ENCODE measurements at places on chromosomes 2 and 18.
A peak's percentile ranks its signal among the peaks of the same experiment; 100 is the strongest.

- no peak for DNase-seq
Observed at GRCh38 chr2:238099714-238100048, 459 bp upstream of the ESPNL start.

DNA sequence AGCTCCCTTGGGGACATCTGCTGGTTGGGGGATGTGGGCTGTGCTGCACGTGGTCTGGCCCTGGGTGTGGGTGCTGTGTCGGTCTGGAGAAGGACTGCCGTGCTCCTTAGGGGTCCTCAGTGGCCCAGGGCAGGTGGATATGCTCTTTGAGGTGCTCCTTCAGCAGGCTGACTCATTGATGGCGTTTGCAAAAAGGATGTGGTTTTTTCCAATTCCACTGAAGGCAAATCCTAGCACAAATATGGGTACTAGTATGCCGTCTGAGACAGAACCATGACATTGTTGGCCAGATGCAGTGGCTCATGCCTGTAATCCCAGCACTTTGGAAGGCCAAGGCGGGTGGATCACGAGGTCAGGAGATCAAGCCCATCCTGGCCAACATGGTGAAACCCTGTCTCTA lies 3.3 kb downstream of the PPP1R7 start:
- no peak for DNase-seq

GRCh38 chr2:190380962-190381412 lies 27.2 kb upstream of the MFSD6 start:
- DNase-seq = no peak

- no peak for DNase-seq
Observed at GRCh38 chr2:121690095-121690494, 40.8 kb upstream of the CLASP1 start.

DNA sequence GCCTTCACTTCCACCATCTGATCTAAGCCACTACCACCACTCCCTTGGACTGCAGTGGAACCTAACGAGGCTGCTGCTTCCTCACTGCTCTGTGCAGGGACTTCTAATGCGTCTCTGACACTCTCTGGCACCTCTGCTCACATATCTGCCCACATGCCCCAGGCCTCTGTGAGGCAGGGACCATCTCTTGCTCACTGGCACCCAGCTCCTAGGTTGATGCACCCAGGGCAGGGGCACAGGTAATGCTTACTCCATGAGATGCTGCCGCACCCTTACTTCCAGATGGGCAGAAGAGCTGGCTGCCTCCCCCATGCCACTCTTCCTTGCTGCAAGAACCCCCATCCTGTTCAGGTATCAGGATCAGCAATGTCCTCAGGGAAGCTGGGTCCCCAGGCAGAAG lies 294.0 kb upstream of the HS6ST1 start:
- no peak for DNase-seq

DNA sequence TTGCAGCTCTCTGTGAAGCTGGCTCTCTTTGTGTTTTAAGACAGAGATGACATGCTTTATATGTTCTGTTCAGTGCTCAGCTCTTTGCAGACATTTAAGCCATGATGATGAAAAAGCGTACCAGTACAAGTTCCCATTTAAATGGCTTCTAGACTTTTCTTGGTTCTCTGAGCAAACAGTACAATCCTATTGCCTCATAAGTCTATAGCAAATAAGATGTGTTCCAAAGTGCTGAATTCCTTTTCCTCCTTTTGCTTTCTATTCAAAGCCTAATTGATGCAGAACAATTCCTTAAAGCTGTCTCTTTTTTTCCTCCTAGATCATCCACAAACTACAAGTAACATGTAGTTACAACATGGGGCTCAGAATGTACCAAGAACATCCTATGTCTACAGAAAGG lies 168.8 kb upstream of the SPATS2L start:
- no peak for DNase-seq

GRCh38 chr2:131032393-131032836 lies 60.8 kb downstream of the FAM168B start:
- no peak for DNase-seq

GRCh38 chr2:215479121-215479520 lies 43.3 kb upstream of the FN1 start:
- DNase-seq = no peak

- DNase-seq = no peak
Observed at GRCh38 chr2:178844269-178844668, 37.0 kb upstream of the TTN start.

DNA sequence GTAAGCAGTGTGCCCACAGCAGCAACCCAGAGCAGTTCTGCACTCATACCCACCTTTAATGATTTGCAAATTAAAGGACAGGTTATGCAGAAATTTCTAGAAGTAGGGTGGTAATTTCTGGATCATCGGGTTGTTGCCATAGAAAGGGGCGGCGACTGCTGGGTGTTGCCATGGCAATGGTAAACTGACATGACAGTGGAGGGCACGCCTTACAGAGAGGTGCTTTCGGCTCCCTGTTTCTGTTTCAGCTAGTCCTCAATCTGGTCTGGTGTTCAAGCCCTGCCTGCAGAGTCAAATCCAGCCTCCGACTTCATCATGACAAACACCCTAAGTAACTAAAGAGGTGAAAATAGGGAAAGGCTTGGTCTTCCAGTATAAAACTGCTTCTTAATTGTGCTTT lies 667.7 kb downstream of the SOCS6 start:
- DNase-seq = no peak

- no peak for DNase-seq
Observed at GRCh38 chr18:62737241-62737873, 22.0 kb downstream of the PHLPP1 start.

- DNase-seq = peak; percentile 36
Observed at GRCh38 chr2:40488101-40488601, 36.3 kb upstream of the SLC8A1 start.

- peak; percentile 89 for DNase-seq
Observed at GRCh38 chr2:219644801-219645480, 17.5 kb downstream of the SLC4A3 start.

DNA sequence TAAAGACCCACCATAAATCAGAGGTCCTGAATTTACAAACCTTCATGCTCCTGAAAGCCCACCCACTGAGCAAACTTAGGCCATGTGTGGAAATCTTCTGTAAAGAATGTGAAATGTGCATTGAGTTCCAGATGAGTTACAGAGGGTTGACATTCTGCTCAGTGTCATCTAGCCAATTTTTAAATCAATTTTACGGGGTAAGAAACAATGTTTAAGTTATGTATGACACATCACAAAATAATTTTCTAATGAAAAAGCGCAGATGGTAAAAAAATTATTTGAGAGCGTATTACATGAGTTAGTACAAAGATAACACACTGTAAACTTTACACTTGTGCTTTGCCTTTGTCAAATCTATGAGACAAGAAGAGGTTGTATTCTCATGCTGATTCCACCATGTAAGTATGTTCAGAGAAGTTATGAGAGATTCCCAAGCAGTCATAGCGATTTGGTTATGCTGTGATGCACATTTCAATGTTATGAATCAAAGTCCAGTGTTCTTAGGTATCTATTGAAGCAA lies 446.3 kb downstream of the ADCYAP1 start:
- peak; percentile 43 for DNase-seq

GRCh38 chr2:232611559-232612218 lies 21.7 kb upstream of the EFHD1 start:
- peak; percentile 52 for DNase-seq

DNA sequence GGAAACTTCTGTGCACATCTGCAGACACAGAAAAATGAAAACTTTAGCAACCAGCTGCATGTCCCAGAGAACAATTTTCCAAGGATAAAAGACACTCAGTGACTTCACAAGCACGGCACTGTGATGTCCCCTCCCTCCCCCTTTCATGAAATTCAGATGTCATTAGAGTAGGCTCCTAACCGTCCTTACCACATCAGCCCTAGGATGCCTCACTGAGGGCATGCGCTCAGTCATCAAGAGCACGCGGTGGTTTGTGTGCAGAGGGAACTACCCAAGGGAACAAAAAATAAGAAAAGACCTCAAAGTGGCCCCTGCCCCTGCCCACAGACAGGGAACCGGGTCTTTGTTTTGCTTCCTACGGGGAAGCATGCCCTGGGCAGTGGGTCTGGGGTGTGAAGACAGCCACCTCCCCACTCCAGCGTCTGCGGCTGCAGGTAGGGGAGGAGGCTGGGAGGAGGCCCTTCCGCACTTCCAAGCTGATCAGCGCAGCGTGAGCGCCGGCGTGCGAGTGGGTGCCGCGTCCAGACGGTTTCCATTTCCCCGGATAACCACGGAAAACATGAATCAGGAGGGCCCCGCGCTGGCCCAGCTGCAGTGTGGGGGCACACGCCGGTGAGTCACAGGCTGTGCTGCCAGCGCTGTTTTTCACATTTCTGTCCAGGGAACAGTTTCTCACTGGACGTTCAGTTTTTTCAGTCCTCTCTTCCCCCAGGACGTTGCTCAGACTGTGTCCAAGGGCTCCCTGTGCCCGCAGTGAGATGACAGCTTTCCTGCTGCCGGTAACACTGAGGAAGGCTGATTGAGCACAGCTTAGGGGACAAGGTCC lies 70.6 kb downstream of the COPS8 start:
- DNase-seq = peak; percentile 26

- no peak for DNase-seq
Observed at GRCh38 chr2:170038734-170039133, 139.2 kb upstream of the MYO3B start.

GRCh38 chr18:13165636-13166423 lies 52.7 kb upstream of the LDLRAD4 start:
- peak; percentile 20 for DNase-seq

DNA sequence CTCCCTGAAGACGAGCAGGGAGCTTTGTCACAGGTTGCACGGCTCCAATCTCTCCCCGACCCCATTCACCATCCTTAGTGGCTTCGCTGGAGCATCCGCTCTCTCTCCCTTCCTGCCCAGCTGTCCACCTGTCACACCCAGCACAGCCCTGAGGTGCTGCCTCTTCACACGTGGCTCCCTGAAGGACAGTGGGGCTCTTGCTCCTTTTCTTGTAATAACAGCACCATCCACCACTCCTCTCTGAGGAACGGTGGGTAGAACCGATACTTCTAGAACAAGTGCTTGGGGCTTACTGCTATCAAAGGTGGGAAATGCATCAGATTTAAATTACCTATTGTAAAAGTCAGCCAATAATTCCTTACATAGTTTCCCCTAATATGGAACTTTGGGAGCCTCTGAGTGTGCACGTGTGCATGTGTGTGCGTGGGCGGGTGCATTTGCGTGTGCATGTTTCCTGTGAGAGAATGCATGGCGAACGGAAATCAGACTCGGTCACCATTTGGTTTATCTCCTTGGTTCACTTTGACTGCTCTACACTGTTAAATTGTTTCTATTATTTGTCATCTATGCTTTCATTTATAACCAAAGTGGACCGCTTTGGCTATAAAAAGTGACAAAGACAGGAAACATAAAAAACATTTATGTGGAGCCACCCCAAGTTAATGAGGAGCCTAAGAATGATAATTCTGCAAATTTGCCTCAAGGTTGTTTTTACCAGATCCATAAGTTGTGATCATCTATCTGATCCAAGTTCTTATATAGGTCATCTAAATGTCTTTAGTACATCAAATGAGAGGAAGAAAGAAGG lies 39.1 kb downstream of the KLHL29 start:
- DNase-seq = no peak

- peak; percentile 33 for DNase-seq
Observed at GRCh38 chr2:11850082-11850481, 103.7 kb downstream of the LPIN1 start.

DNA sequence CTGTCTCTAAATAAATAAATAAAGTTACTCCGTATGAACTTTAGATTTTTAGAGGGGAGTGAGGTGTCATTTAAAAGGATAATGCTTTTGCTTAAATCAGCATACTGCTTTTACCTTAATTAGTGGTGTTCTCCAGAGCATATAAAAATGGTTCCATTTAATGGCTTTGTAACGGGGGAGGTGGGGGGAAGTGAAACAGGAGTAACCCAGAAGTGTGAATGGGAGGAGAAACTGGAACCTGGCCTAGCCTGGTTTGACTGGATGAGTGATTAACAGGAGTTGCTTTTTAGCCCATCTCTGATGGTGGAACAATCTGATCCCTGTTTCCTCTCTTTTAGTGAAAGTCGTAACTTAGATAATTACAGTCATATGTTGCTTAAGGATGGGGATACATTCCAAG lies 1.6 kb downstream of the CNDP2 start:
- DNase-seq = no peak

DNA sequence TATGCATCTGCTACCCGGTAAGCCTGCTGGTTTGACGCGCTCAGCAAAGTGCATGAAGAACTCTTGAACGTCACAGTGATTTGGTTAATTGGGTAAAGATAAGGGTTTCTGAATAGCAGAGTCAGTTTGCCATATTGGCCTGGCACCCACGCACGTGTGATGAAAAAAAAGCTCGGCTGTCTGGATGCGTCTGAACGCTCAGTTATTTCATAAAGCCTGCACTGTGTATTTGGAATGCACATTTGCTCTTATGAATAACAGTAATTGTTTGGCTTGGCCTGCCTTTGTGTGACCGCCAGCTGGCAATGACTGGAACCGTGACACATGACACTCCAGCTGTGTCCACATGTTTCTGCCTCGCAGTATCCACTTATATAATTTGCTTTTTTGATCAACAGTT lies 129.2 kb upstream of the MEIS1 start:
- peak; percentile 97 for DNase-seq

DNA sequence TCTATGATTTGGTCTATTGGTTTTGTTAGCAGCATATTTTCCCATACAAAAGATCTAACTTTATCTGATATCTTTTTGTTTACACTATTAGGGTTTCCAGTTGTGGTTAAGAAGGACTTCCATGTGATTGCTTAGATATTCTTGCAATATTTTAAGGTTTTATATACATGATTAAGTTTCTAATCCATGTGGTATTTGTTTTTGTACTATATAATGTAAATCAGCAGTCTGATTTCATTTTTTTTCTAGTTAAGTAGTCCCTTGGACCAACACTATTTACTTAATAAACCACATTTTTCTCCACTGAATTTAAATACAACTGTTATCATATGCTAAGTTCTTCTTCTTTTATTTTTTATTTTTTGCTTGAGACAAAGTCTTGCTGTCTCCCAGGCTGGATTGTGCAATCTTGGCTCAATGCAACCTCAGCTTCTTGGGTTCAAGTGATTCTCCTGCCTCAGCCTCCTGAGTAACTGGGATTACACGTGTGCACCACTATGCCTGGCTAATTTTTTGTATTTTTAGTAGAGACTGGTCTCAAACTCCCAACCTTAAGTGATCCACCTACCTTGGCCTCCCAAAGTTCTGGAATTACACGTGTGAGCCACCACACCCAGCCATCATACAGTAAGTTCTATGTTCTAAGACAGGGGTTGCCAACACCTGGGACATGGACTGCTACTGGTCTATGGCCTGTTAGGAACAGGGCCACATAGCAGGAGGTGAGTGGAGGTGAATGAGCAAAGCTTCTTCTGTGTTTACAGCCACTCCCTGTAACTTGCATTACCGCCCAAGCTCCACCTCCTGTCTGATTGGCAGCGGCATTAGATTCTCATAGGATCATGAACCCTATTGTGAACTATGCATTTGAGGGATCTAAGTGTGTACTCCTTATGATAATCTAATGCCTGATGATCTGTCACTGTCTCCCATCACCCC lies 58.5 kb upstream of the RAB27B start:
- DNase-seq = no peak

GRCh38 chr2:109402180-109402579 lies 211.6 kb downstream of the SEPTIN10 start:
- DNase-seq = no peak

Measured in tongue (tissue), 3 donors.